Stimulated activated CD8-positive, alpha-beta memory T cell treated with anti-CD3 and anti-CD28 coated beads, Interleukin-12 subunit alpha, Interleukin-12 subunit beta, amount 100 ng/mL, for 4 hours (primary cell): ENCODE measurements at places on chromosomes 16 and 17.

- DNase-seq, result no peak
Measured at GRCh38 chr16:78474762-78475161, 375.3 kb downstream of the WWOX start.

DNA sequence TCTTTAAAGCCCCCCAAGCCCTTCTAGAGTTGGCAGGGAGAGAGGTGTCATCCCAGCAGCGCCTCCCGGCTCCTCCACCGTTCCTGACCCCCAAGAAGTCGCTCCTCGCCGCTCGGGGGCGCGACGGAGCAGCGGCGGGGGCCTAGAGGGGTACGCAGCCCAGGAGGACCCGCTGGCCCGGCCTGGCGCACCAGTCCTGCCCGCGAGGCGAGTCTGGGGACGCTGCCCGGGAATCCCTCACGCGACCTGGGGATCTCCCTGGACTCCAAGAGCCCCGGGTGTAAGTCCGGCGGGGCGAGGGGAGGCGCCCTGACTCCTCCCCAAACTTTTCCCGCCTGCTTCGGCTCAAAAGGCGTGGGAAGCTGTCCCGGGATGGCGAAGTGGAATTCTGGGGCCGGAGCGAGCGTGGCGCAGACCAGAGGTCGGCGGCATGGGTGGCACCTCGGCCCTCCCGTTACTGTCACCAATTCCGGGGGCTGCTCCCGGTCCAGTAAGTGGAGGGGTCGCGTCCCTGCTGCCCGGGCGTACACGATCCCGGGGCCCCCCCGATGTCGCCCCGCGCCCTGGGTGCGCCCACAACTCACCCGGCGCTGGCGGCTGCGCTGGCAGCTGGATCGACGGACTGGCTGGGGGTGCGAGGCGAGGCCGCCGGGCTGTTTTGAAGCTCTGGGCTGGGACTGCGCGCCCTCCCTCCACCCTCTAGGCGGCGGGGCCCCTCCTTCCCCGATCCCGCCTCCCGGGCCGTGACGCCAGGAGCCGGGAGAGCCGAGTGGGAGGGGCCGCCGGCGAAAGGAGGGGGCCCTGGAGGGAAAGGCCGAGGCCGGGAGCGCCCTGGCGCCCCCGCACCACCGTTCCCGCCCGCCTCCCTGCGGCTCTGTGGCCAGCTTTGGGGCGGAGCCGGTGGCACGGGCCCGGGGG is at the start of gene EMP2:
EMP2 (minus strand) TSS at position 634 of the 918 bp plus-strand sequence. CDS start 32,981 bp downstream, outside the sequence.
- no peak for DNase-seq

DNA sequence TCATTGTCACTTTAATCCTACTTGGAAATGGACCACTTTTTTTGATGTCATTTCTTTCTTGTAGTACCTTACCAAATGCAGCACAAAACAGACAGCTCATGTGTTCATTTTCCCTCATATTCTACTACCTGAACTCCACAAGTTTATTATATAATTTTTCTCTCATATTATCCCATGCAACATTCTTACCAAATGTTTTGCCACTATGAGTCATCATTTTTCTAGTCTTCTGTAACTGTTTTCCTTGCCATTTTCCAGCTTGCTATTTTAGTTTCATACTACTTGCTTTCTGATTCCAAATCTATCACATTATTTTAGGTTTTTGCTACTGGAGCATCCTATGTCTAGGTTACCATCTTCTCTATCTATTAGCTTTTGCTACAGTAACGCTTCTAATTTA is 332.7 kb downstream of the ZFHX3 start:
- DNase-seq, result no peak

GRCh38 chr17:12664252-12664651 is 1.4 kb upstream of the MYOCD start:
- DNase-seq, result no peak

DNA sequence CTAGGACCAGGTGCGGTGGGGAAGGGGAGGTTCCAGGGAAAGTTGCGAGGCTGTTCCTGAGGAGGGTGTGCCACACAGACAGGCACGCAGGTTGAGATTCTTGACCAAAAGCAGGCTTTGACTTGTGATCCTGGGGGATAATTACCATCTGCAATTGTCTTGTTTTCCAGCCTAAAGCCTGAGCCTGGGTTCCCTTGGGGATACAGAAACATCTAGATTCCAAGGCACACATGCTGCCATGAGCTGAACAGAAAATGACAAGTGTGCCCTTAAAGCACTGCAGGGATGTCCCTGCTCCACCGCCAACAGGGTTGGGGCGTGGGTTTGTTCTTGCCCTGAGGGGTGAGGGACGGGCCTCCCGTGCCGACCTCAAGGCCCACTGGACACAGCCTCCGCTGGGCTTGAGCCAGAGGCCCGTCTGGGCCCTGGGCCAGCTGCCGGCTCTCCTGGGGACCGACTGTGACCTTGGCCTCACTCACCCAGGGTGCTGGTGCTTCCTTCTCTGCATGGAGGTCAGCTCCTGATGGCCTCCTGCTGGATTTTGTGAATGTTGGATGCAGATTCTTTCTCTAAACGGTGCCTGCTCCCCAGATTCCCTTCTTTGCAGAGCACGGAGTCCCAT is 14.0 kb downstream of the CA5A start:
- DNase-seq, result no peak

DNA sequence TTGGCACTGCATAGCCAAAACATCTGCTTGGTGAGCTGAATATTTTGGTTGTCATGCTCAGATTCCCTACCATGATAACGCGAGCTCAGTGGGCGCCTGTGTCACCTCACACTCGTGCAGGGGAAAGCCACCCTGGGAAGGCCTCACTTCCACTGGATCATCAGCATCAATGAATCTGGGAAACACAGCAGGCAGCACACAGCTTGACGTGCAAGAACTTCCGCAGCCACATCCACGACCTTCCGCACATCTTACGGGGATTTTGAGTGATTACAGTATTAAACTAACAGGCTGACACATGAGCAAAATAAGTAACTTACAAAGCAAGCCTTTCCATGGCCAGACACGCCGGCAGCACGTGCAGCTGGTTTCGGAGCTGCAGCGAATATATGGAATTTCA is 54.7 kb upstream of the FOXF1 start:
- DNase-seq, result no peak

DNA sequence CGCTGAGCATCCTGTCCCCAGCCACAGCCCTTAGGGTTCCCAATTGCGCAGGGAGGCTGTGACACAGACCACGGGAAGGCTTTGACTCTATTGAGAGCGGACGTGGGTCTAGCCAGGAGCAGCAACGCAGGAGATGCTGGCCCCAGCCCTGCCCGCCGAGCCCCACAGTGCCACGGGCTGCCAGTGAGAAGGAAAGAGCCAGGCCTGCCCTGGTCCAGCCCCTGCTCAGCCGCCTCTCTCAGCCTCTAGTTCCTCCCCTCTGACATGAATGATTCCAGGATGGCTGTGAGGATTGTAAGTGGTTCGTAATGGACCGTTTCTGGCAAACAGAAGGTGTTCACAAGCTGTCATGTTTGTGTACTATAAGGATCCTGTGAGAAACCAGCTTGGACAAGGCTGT is 2.5 kb downstream of the BHLHA9 start:
- no peak for DNase-seq

DNA sequence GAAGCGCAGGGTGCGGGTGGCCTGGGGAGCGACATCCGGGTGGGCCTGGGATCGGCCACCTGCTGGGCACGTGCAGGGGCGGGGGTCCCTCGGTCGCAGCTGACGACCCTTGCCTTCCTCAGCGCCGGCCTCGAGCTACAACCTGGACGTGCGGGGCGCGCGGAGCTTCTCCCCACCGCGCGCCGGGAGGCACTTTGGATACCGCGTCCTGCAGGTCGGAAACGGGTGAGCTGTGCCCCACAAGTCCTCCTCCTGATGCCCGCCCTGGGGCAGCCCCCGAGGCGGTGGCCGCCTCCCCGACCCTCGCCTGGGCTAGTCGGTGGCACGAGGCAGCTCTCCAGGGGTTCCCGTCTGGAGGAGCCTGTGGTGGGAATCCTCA is 1.5 kb downstream of the ITGAL start:
- no peak for DNase-seq

GRCh38 chr17:2192367-2193057 is 111.1 kb downstream of the SMG6 start:
- DNase-seq, result peak; percentile 48

DNA sequence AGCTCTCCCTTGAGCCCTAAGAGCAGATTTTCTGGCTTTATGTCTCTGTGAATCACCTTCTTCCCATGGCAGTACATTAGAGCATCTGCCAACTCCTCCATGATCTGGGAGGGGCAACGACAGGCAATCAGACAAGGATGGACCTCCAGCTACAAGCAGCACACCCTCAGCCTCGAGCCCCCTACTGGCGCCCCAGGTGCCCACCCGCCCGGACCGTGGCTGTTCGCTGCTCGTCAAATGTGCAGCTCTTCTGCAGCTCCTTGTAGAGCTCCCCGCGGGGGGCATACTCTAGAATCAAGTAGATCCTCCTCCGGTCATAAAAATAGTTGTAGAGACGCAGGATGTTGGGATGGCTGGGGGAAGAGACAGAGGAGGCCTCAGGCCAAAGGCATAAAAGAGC is 3.8 kb downstream of the AURKB start:
- no peak for DNase-seq
